ENCODE measurements at places on chromosomes 6 and 20. TPM values are rescaled to one million over a fixed set of nuclear protein-coding genes. Genes with fewer than 3 reads are reported as not detected.

GRCh38 chr6:7502743-7503142, 38.7 kb upstream of the DSP start:
- ATAC-seq = no peak

Gene TRIM15
- total RNA-seq = not detected

DNA sequence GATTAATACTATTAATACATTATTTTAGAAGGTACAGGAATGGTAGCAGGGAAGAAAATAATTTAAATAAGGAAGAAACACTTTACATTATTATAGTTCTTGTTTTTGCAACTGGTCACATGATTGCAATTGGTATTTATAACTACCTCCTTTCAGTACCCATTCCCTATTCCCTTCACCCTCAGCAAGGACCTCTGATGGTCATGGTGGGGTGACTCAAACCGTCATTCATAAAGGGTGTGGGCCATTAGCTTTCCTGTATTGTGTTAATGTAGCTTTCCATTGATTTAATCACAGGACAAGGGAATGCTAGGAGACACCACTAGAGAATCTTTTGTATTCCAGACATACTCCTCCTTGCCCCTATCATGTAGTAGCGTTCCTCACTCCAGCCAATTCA, 47.2 kb upstream of the TMEM244 start:
- ATAC-seq = no peak

GRCh38 chr20:4369119-4369797, 352.5 kb upstream of the PRND start:
- ATAC-seq = no peak

DNA sequence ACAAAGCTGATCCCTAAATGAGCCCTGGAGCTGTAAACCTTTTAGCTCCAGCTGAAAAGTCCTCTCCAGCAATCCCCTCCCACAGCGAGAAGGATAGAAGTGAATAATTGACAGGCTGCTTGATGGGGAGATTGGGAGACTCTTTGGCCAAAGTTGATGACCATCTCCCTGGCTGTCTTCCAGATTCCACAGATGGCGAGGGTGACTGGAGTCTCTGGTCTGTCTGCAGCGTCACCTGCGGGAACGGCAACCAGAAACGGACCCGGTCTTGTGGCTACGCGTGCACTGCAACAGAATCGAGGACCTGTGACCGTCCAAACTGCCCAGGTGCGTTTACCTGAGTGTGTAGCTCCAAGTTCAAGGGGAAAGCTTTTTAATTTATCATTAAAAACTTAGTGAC, 67.3 kb downstream of the ISM1 start:
- no peak for ATAC-seq

Gene IL17A
- total RNA-seq = not detected

GRCh38 chr6:74705451-74705850, 500.4 kb downstream of the COL12A1 start:
- no peak for ATAC-seq

DNA sequence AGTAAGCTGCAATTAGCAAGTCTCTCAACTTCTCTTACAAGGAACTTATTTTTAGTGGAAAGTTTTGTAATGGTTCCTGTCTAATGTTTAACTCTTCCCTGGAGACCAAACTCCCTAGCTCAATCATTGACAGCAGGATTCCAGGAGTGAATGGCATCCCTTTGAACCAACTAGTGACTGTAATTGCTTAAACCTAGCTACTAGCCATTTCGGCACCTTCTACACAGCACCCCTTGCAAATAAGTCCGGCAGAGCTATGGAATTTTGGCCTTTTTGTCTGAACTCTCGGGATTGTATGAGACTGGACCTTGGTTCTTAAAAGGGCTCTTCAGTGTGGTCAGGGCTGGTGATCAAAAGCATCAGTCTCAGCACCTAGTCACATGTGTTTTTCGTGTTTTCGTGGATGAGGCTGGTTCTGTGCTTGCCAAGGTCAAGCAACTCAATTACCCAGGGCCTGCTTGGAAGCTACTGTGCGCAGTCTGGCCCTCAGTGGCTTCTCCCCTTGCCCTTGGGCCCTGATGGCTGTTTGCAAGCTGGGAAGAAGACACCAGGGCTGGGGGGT, 135.3 kb upstream of the NEDD9 start:
- no peak for ATAC-seq

- ATAC-seq = no peak
Observed at GRCh38 chr6:79597155-79597554, 34.0 kb upstream of the SH3BGRL2 start.

- ATAC-seq = no peak
Observed at GRCh38 chr6:30258204-30258603, 45.0 kb upstream of the TRIM26 start.

GRCh38 chr6:37305841-37306425, 47.9 kb upstream of the RNF8 start:
- peak; percentile 58 for ATAC-seq

DNA sequence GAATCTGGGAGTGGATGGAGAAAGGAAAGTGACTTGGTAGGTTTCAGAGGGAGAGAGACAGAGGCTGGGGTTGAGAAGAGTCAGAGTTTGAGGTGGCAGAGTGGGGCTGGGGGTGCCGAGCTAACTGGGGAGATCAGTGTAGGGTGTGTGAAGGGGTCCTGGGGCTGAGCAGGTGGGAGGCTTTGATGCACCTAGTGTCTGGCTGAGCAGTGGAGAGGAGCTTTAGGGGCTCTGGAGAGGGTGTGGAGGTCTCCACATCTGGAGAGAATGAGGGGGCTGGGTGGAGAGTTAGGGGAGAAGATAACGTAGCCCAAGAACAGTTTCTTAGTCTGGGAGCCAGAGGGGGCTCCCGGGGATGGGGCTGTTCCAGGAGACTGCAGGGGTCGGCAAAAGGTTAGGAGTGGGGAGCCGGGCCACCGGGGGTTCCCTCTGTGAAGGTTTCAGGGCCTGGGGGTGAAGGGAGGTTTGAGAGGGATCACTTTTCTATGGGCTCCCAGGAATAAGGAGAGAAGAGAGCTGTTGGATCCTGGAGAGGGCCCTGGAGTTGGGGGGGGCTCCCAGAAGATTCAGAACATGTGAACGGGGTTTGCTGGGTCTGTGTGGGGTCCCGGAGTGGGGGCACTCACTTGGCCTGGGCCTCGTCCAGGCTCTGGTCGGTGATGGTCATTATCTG, 797 bp downstream of the PBX2 start:
- peak; percentile 1 for ATAC-seq

DNA sequence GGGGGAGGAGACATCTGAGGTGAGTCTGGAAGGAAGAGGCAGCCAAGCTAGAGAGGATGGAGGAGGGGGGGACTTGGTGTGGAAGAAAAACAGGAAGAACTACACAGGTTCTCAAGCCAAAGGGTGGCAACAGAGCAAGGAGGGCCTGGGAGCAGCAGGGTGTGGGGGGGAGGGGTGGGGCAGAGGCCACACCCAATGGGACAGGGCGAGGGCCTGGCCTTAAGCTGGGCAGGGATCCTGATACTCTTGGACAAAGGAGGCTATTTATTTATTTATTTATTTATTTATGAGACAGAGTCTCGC, 359.0 kb downstream of the ZFAND3 start:
- ATAC-seq = peak; percentile 54

Gene PRDM13
- not detected for total RNA-seq

Gene C6orf118
- not detected for total RNA-seq

Gene BPIFA2
- not detected for total RNA-seq

Gene RFX6
- not detected for total RNA-seq

DNA sequence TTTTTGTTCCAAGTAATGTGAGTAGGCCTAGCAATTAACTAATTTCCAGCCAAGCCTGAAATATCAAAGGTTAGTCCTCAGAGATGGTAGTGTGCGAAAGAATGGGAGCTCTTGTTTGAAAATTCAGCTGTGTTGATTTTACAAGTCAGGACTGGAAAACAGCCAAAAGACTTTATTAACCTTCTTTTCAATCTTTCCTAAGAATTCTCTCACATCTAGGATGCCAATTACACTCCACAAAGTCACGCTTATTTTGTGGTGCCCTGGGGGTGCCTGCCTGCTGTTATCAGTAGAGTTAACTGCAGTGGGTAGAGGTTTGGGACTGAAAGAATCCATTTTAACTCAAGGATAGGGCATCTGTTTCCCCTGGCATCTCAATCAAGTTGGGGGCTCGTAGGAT, 30.7 kb upstream of the MAP3K4 start:
- no peak for ATAC-seq

GRCh38 chr6:158786645-158787304, 32.4 kb downstream of the EZR start:
- ATAC-seq = peak; percentile 49

DNA sequence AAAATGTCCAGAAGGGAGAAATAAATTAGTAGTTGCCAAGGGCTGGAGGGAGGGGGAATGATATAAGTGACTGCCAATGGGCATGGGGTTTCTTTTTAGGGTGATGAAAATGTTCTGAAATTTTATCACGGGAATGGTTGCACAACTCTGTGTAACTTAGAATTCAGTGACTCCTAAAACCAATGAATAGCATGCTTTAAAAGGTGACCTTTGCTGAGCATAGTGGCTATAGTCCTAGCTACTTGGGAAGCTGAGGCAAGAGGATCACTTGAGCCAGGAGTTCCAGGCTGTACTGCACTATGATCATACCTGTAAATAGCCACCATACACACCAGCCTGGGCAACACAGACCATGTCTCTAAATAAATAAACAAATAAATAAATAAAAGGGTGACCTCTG, 109.0 kb downstream of the ATG5 start:
- ATAC-seq = no peak

DNA sequence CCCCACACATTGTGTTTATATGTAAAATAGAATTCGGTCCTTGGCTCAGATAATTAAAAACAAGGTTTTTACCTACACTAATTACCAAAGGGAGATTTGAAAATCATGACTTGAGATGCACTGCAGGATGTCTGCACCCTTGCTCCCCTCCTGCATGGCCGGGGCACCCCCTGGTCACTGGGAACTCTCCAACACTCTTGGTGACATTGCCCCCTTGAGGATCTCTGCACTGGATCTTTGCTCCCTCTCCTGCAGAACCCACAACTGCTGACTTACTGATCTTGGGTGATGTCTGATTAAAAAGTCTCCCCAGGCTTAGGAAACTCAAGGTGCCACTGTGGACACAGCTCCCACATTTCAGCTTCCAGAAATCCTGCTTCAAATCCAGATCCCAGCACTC, 17.1 kb upstream of the CSNK2A1 start:
- no peak for ATAC-seq

- peak; percentile 84 for ATAC-seq
Observed at GRCh38 chr6:158849899-158850806, 31.0 kb upstream of the EZR start.

Gene CPNE5
- total RNA-seq = 1.00 TPM

DNA sequence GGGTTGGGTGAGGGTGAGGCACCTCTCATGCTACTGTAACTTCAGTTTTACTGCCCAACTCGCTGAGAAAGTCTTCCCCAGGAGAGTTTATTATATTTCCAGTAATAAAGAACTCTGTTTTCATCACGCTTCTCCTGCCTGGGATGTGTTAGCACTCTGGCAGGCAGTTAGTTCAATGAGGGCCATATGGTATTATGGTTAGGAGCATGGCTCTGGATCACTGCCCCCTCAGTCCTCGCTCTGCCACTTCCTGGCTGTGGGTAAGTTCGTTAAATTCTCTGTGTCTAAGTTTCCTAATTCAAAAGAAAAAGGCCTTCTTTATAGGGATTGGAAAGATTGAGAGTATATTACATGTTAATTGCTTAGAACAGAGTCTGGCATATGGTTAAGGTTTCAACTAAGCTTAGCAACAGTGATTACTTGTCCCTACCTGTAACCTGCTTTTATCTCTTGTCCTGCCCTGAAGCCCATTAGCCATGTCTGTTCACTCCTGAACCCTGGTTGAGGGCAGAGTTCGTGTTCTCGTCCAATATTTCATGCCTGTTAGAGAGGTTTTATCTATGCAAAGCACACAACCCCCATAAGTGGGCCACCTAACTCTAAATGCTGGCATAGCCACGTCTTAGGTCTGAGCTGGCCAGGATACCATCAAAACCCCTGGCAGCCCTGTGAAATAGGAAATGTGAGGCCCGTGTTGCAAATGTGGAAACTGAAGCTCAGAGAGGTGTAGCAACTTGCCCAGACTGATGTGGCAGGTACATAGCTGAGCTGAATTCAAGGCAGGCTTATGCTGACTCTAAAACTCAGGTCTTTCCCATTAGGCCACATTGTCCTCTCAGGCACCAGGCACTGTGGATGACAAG, 342.5 kb upstream of the JARID2 start:
- ATAC-seq = peak; percentile 67

DNA sequence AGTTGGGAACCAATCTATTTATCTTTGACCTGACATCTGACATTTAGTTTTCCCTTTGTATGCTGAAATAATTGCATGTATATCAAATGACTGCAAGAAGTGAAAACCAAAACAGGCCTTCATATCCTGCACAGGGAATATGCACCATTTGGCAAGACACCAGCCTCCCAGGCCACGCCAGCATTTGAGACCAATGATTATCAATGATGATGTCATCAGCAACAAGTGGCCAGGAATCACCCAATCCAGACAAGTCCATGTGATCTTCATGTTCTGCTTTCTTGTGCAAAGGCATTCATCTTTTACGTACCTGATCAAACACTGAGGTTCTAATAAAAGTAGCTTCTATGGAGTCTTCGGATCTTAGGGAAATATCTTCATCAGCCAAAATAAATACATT, 107.4 kb upstream of the TENT5A start:
- no peak for ATAC-seq

DNA sequence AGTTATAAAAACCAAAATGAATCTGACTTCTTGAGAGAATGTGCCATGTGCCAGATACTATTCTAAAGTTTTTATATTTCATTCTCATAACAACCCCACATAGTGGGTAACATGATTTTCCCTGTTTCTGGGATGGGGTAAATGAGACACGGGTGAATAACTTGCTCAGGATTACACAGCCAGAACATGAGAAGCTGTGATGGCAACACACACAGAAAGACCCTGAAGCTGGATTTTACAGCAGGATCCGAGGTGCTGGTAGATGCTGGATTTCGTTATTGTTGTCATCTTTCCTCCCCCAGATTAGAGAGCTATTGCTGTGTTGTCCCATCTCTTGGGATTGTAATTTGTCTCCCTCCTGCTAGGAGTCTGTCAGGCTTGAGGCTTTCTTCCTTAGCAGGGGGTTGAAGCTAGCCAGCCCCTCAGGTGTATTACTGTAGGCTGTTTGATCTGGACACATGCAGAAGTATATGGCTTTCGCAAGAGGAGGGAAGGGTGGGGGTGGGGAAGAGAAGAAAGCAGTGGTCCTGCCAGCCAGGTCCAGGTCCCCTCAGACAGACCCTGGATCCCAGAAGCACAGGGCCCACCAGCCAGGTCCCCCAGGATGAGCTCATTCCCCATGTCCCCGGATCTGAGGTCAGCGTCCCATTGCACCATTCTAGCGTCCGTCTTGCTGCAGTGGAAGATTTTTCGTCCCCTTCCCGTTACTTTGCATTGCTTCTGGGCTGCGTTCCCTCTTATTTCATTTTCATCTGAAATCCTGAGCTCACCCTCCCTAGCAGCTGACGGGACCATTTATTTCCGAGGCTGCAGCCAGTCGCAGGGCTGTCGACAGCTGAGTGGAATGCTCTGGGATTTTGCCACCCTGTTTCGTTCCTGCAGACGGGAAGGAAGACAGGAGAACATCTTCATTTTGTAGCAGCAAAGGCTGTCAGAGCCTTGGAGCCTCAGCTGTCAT, 7.3 kb upstream of the KCNG1 start:
- ATAC-seq = no peak

Gene NCR2
- not detected for total RNA-seq
